ENCODE measurements at places on chromosomes 6 and 20.

- DNase-seq, result no peak
These were observed 86.4 kb upstream of the FRMD1 start for GRCh38 chr6:168165373-168165772.

DNA sequence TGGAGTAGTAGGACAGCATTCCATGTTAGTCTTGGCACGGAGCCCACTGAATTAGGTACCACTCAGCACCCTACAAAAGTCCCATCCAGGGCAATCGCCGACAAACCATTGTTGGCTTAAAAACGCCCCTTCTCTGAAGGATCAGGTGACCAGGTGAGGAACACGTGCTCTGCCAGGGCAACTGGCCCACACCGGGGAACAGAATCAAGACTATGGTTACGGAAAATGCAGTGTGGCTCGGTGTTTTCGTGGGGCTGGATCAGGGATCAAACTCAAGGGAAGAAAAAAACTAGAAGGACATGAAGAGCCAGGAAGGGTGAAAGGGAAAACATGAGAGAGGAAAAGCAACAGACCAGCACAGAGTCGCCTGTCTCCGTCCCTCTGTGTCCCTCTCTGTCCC lies 177.8 kb upstream of the ARID1B start:
- DNase-seq, result no peak

DNA sequence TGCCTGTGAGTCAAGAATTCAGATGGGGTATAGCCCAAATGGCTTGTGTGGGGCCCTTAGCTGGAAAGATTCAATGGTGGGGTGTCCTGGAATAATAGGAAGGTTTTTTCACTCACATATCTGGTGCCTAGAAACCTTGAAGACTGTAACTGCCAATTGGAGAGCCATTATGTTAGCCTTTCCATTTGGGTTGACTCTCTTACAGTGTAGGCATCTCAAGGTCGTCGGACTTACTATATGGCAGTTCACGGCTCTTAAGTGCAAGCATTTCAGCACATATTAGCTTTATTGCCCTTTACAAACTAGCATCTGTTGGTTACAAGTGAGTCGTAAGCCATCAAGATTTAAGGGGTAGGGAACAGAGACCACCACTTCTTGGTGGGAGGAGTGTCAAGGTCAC lies 74.1 kb downstream of the CD2AP start:
- no peak for DNase-seq

- no peak for DNase-seq
These were observed 28.7 kb downstream of the GNAS start for GRCh38 chr20:58880994-58881752.

- DNase-seq, result no peak
These were observed 193.9 kb downstream of the MMUT start for GRCh38 chr6:49269190-49269589.

DNA sequence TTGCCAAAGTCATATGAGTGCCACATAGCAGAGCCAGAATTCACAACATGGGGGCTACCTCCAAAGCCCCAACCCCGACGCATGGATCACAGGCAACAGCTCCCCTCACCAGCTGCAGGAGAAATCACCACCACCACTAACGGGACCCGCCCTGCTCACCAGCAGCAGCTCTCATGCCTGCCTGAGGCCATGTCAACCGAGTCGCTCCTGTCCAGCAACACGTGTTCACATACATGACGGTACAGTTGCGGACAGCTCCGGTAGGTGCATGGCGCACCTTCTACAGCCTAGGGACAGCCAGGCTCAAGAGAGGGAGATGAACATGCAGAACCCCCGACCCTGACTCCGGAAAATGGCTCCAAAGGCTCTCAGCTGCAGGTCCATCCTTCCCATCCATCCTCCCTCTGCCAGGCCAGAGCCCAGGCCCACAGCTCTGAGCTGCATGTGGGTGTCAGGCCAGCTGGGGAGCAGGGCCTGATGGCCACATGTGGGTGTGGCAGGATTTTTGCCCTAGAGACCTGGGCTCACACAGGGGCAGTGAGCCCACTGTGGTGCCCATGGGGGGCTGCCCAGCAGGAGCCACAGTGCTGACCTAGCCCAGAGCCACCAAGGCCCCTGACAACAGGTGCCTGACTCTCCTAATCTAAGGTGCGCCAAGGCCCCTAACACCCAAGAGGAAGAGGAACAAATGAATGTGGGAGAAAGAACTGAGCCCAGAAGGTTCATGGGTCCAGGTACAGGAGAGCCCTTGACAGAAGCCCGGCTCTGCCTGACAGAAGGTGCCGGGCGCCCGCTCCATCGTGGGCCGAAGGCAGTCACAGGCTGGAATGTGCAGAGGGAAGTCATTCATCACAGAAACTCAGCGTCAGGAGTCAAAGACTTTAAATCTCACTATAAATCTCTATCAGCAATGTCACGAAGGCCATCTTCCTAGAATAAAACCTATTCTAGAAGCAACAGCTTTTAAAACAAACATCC lies 10.5 kb downstream of the RPS6KA2 start:
- no peak for DNase-seq

DNA sequence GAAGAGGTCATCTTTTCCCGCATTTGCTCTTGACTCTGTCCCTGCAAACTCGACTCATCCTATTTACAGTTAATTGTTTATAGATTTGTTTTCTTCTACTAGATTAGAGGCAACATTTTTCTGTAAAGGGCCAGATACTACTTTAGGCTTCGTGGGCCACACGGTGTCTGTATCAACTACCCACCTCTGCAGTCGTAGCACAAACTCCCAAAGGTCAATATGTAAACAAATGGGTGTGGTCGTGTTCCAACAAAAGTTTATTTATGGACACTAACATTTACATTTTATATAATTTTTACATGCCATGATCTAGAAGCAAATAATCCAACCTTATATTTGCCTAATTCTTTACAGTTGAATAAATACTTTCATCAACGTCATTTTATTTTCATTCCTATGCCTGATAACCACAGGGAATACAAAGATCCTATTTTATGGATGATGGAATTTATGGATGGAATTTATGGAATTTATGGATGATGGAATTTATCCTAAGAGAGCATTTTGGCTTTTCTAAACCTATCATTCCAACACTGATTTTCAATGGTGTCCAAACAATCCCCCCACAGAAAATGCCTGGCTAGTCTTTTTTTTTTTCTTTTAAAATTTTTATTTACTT lies 232.8 kb downstream of the MYLK4 start:
- DNase-seq, result no peak

GRCh38 chr20:60087563-60088105 lies 129.4 kb downstream of the CDH26 start:
- DNase-seq, result no peak

DNA sequence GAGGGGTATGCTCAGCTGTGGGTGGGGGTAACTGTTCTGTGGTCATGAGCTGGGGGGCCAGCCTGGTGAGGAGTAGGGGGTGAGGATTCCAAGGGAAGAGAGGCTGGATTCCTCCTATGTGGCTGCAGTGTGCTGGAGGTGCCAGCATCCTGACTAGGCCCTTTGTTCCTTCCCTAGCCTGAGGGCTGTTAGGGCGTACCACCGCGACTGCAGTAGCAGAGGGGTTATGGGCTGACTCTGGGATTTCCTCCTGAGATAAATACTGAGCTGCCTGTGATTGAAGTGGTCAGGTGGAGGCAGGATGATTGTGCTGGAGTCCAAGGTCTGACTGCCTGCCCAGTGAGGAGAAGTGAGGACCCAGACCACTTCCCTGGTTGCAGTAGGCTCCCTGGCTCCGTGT lies 205.3 kb downstream of the ADGRG6 start:
- no peak for DNase-seq

DNA sequence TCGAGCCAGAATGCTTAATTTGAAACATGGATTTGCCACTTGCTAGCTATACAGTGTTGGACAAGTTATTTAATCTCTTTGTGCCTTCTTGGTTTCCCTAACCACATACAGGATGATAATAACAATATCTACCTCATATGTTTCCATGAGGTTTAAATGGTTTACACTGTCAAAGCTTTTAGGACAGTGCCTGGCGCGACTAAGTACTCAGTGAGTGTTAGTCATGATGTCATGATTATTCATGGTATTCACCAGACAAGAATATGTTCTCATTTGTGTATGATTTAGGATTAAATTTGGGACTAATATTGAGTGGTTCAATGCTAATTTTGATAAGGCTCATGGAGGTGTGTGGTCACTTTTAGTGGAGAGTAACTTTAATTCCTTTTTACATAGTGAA lies 167.4 kb downstream of the EYA4 start:
- DNase-seq, result no peak

DNA sequence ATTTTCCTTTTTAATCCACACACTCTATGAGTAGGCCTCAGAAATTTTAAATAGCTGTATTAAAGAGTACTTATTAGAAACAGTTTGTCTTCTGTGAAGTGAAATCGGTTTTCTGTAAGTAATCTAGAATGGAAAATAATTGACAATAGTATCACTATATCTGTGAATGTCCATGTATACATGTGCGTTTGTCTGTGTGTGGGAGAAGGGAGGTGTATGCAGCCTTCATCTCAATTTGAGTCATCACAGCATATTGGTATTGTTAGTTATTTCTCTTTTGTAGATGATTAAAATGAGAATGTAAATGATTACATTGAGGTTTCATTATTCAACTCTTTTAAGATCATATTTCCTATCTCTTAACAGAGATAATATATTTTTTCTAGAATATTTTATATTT lies 206.0 kb downstream of the EYS start:
- DNase-seq, result no peak

DNA sequence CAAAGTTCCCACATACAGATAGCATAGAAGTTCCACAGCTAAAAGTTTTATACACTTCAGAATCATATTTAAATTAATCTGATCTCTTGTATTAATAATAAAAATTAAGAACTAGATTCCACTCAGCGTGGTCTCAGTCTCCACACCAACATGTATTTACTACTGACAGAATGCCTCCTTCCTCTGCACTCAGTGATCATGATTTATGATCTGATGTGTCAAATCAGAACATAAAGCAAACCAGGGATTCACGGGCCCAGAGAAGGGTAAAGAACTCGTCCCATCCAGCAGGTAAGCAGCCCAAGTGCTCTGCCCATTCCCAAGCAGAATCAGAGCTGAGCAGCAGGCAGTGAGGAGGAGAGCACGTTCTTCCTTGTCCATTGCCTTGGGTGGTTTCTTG lies 14.2 kb upstream of the ATRN start:
- DNase-seq, result no peak

- no peak for DNase-seq
These were observed 35.9 kb downstream of the BEND3 start for GRCh38 chr6:107079429-107079828.

DNA sequence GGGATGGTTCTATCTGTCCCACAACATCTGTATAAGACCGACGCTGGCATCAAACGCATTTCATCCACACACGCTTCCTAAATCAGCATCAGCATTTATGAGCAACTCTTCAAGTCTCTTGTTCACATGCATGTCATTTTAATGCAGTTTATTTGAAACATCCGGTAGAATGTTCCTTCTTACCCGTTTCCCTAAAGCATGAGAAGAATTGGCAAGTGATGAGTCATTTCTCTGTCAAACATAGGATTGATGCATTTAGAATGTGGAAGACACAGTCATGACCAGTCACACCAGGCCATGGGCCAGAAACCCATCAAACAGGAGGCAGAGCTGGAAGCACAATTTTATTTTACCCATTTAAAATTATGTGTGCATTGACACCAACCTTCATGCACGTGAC lies 122.8 kb downstream of the UST start:
- no peak for DNase-seq

DNA sequence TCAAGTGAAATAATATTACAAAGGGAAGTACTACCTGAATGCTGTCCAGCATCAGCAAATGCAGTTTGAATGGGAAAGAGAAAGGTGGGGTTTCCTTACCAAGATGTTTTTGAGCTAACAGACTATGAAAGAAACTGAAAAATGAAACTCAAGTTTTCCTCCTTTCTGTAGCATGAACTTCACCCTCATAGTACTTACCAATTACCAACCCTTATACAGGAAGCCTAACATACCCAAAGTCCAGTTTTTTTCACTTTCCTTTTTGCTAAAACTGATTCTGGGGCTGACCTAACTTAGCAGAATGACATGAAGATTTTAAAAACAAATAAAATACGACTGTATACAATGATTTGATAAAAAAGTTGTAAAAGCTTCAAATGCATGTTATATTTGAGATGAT lies 5.2 kb downstream of the ZNFX1 start:
- DNase-seq, result no peak

- DNase-seq, result no peak
These were observed 191.3 kb downstream of the MTFR2 start for GRCh38 chr6:136058852-136059251.

DNA sequence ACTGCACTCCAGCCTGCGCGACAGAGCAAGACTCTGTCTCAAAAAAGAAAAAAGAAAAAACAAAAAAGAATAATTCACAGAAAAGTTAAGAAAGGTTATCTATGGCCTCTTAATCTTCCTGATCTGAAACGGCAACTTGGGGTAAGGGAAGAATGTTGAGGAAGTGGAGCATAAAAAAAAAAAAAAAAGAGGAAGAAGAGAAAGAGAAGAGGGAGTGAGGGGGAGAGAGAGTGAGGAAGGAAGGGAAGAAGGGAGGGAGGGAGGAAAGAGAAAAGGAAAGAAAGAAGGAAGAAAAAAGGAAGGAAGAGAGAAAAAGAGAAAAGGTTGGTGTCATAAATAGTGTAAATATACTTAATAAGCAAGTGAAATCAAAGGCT lies 68.9 kb upstream of the NCOA3 start:
- no peak for DNase-seq

DNA sequence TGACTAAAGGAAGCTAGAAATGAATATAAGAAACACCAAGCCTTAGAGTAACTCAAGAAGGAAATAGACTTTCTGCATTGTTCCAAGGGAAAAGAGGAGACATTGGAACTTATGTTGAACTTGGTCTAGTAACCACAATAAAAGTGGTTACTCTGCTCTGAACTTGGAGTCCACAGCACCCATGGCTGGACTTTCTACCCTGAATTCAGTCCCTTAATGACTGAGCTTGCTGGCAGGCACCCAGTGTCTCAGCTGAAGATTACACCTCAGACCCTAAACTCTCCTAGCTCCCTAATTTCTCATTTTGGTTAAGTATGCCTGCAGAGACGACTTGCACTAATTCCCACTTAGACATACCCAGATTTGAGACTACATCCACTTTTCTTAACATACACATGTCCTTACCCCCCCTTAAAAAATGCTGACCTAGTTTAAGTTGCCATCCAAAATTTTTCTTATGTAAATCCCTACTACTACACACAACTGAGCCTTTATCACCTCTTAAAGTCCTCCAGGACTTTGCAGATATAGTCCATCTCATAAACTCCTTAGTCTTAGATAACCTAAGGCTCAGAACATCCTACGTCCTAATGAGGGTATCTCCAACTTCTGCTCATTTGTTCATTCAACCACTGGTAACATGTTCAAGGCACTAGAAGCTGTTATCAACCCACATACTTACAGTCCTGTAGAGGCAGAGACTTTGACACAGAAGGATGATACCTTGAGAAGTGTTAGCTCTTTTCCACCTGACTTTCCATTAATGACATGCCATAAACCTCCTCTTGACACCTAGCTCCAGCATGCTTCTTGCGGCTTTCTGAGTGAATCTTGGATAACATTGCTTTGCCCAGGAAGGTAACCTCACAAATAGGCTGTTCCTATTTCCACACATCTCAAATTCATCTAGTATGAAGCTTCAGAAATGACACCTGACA lies 129.8 kb downstream of the ALDH8A1 start:
- no peak for DNase-seq

Data from cortex of kidney (tissue), 1 donor.